GM20000 (cell line): ENCODE measurements at places on chromosomes 4 and X.
A peak's percentile ranks its signal among the peaks of the same experiment; 100 is the strongest.

- DNase-seq = no peak
Observed at GRCh38 chr4:73883306-73883705, 14.1 kb downstream of the CXCL1 start.

DNA sequence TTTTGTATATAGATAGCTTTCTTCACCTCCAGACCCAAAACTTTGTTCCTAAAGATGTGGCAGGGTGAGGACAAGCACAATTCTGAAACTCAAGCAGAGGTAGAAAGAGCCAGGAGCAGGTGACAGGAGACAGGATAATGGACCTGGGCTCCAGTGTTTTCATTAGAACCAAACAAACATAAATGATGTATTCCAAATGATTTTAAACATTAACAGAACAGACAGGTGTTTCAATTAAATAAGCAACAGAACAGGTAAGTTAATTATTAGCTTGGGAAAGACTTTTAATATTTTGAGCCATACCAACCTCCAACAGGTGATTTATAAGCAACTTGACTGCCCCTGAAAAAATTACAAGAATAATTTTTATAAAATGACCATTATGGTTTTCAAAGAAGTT lies 459.4 kb upstream of the LCORL start:
- no peak for DNase-seq

- DNase-seq = no peak
Observed at GRCh38 chr4:38681281-38681991, 17.4 kb downstream of the KLF3 start.

GRCh38 chrX:10415306-10416001 lies 204.9 kb downstream of the MID1 start:
- no peak for DNase-seq

GRCh38 chr4:134663742-134664141 lies 462.2 kb upstream of the PABPC4L start:
- no peak for DNase-seq

DNA sequence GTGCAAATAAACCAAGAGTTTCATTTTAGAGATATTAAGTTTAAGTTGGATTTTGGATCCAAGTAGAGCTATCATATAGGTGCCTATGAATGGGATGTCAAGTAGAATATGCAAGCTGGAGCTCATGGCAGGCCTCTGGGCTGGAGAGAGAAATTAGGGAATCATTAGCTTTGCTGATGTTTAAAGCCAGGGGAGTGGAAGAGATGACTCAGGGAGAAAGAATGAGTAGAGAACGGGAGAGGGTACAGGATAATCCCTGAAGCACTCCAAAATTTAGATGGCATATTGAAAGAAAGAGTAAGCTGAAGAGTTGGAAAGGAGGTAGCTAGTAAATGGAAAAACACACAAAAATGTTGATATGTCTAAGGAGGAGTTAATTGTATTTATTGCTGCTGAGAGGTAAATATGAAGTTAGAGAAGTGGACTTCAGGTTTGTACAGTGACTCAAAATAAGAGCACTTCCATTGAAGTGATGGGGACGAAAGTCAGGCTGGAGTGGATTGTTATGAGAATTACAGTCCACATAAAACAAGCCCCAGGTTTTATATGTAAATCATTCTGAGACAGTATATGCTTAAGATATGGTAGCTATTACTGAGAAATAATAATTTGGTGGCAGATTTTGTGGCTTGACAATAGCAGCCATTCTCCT lies 72.5 kb upstream of the GRXCR1 start:
- DNase-seq = no peak

GRCh38 chrX:46367491-46367890 lies 177.7 kb downstream of the ZNF674 start:
- DNase-seq = no peak

DNA sequence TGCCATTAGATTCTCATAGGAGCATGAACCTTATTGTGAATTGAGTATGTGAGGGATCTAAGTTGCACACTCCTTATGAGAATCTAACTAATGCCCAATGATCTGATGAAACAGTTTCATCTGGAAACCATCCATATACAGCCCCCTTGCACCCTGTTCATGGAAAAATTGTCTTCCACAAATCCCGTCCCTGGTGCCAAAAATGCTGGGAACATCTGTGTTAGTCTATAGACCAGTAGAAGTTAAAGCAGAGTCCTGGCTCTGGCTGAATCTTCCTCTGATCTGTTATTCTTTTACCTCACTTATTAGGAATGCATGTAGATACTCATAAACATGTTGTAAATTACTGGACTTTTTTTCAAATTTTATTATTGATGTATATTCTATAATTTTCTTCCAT lies 29.2 kb downstream of the SULT1B1 start:
- no peak for DNase-seq

DNA sequence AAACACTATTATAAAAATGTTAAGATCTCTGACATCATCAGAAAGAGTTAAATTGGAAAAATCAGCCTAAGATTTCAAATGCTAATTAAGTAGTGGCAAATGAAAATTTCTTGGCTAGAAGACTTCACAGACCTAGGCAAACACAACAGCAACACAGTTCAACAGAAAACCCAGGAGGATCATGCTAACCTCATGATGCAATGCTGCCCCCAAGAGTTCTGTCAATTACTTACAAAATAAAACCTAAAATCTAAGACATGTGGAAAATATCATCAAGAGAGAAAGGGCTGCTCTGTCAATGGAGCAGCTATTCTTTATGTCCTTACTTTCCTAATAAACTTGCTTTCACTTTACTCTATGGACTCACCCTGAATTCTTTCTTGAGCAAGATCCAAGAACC lies 21.0 kb downstream of the S100G start:
- no peak for DNase-seq

- no peak for DNase-seq
Observed at GRCh38 chrX:152480269-152481212, 29.4 kb upstream of the GABRA3 start.

DNA sequence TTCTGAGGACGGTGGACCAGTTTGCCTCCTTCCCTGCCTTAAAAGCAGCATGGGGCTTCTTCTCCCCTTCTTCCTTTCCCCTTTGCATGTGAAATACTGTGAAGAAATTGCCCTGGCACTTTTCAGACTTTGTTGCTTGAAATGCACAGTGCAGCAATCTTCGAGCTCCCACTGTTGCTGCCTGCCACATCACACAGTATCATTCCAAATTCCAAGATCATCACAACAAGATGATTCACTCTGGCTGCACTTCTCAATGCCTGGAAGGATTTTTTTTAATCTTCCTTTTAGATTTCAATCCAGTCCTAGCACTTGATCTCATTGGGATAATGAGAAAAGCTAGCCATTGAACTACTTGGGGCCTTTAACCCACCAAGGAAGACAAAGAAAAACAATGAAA lies 255.3 kb downstream of the RAPGEF2 start:
- DNase-seq = no peak

DNA sequence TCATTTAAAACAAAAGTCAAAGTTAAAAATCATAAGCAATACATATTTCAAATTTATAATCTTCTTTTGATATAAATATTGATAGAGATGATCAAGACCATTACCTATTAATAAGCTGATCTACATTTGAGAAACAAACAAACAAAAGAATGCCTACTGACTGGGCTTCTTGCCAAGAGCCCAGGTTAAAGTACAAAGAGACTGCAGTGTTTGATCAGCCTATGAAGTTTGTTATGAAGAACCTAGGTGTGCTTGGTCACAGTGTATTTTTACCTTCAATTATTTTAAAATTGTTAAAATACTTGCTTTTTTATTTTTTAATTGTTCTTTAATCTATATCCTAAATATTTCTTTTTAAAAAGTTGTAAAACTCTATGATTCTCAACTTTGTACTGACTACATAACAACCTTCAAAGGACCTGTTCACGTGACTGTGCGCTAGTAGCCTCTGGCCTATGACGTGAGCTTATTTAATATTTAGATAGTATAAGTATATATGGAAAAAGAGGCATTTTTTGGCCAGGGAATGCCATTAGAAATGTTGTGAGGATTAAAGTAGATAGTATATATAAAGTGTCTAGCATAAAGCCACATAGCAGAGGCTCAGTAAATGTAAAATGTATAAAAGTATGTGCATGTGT lies 11.4 kb upstream of the SLC39A8 start:
- DNase-seq = no peak

DNA sequence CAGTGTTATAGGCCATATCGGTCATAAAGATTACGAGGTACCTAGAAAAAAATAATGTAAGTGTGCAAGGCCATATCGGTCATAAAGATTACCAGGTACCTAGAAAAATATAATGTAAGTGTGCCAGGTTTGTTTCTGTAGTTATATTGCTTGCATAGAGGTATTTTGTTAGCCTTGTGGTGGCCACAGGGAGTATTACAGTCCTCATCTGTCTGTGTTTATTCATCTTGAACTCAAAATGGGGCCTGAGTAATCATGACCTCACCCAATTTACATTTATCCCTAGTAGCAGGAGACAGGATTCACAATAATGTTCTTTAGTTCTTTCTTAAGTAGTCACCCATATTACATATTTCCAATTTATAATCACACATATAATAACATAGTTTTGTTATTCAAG lies 459.7 kb downstream of the MID1IP1 start:
- no peak for DNase-seq

DNA sequence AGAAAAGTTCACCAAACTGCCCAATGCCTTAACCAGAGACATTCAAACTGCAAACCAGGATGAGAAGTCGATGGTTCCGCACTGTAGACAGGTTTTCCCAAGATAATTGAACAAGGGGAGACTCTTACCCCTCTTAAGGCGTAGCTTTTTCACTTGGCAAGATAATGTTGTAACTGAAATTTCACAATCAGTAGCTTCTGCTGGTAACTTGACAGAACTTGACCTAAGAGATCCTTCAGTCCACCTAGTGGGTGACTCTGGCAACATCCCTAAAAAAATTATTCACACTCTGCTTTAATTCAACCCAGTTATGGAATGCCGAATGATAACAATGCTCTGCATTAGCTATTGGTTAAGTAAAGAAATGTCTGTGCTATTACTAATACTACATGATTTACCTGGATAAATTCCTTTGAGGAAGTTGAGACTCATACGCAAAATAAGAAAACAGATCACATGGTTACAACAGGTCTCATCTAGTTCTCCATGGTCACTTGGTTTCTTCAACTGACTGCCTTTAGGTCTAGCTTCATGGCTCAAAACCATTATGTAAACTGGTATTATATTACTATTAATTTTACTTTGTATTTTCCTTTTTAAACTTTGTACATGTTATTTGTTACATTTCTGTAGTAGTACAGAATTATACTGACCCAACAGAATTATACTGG lies 9.1 kb downstream of the ELF2 start:
- peak; percentile 23 for DNase-seq

- DNase-seq = no peak
Observed at GRCh38 chr4:84407554-84408407, 91.3 kb downstream of the NKX6-1 start.

DNA sequence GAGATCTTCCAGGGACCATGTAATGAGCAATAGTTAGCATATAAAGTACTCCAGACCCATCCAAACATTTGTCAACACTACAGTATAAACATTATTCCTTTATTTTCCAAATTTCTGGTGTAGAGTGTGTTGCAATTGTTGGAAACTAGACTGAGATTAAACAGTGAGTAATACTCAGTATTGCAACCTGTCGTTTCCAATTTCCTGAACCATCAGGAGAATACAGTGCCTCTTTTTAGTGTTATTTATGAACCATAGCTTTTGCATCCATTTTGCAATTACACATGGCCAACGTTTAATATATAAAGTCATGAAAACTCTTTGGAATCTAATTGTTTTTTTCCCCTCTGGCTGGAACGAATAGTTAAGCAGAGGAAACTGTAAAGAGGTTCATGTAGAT lies 58.3 kb upstream of the DHRSX start:
- DNase-seq = no peak

DNA sequence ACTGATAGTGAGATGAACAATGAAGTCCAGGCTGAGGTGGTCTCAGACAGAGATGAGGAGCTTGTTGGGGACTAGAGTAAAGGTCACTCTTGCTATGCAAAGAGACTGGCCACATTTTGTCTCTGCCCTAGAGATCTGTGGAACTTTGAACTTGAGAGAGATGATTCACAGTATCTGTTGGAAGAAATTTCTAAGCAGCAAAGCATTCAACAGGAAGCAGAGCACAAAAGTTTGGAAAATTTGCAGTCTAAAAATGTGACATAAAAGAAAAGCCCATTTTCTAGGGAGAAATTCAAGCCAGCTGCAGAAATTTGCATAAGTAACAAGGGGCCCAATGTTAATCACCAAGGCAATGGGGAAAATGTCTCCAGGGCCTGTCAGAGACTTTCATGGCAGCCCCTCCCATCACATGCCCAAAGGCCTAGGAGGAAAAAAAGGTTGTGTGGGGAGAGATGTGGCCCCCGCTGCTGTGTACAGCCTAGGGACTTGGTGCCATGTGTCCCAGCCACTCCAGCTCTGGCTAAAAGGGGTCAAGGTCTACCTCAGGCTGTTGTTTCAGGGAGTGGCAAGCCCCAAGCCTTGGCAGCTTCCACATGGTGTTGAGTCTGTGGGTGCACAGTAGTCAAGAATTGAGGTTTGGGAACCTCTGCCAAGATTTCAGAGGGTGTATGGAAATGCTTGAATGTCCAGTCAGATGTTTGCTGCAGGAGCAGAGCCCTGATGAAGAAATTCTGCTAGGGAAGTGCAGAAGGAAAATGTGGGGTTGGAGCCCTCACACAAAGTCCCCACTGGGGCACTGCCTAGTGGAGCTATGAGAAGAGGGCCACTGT lies 262.8 kb downstream of the DKK2 start:
- no peak for DNase-seq

DNA sequence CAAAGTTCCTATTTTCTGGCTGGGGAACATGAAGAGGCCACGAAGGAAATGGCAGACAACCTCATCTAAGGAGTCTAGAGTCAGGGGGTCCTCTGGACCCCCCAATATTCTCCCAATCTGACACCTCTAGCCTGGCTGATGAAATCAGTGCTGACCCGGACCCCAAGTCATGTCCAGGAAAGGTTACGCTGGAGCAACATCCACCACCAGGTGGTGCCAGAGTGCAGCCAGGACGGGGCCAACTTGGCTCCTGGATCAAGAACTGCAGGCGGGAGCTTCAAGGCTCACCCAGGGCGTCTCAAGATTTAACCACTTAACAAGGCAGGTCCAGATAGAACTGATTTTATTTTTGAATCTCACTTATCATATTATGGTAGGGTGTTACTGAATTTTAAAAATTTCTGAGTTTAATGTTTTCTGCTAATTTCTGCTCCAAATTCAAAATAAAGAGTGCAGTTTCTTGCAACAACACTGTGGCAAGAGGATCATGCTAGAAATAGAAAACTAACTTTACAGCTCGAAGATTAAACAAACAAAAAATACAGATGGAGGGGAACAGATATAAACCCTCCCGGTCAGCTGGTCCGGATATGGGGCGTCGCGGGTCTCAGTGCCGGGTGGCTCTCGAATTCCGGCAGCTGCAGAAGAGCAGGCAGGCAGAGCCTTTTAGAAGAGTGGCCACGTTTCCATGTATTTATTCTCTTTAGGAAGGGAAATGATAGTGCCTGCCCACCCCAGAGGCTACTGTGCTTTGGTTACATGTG lies 135.5 kb downstream of the AFAP1 start:
- peak; percentile 79 for DNase-seq
